Kidney epithelial cell (primary cell): ENCODE measurements at places on chromosomes 13 and 19. TPM values are rescaled to one million over a fixed set of nuclear protein-coding genes. Genes with fewer than 3 reads are reported as not detected.

DNA sequence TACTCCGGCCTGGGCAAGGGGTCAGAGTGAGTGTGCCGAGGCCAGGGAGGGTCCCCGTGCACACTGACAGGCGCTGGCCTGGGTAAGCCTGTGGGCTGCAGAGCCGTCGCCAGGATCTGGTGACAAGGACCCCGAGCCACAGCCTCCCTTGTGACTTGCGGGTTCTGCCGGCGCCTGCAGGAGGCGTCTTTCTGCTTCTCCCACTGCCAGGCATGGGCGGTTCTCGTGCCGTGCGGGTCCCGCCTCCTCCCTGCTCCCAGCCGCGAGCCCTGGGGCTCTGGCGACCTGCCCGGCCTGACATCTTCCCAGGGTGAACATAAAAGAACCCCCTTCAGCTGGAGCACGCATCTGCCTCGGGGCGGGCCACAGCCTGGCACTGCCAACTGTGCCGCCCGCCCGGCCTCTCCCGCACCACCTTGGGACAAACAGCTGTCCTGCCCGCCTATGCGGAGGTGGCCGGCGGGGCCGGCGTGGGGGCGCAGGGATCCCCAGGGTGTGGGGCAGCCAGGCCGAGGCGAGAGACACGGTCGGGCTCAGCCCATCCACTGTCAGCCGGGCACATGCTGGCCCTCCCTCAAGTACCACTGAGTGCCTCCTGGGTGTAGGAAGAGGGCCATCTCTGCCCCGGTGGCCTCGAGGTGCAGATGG is 1.5 kb upstream of the HCN2 start:
- DNase-seq: no peak

DNA sequence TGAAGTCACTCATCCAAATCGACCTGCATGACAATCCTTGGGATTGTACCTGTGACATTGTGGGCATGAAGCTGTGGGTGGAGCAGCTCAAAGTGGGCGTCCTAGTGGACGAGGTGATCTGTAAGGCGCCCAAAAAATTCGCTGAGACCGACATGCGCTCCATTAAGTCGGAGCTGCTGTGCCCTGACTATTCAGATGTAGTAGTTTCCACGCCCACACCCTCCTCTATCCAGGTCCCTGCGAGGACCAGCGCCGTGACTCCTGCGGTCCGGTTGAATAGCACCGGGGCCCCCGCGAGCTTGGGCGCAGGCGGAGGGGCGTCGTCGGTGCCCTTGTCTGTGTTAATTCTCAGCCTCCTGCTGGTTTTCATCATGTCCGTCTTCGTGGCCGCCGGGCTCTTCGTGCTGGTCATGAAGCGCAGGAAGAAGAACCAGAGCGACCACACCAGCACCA is 5.9 kb downstream of the SLITRK5 start:
- no peak for DNase-seq

DNA sequence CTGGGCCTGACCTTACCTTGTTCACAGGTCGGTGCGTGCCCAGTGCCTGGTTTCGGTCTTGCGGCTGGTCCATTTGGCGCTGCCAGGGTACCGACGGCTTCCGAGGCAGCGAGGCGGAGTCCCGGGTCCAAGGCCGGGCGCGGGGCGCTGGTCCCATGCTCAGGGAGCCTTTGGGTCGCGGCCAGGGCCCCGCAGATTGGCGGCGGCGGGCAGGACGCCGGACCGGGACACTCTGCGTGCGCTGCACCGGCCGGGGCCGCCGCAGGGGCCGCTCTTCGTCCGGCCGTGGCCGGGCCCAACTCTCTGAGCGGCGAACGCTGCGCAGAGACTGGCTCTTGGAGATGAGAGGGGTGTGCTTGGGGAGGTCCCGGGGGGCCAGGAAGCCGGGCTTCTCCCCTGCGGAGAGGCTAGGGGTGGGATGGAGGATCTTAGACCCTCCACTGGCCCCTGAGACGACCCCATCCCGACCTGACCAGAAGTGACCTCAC is 3.4 kb upstream of the WIZ start:
- no peak for DNase-seq

DNA sequence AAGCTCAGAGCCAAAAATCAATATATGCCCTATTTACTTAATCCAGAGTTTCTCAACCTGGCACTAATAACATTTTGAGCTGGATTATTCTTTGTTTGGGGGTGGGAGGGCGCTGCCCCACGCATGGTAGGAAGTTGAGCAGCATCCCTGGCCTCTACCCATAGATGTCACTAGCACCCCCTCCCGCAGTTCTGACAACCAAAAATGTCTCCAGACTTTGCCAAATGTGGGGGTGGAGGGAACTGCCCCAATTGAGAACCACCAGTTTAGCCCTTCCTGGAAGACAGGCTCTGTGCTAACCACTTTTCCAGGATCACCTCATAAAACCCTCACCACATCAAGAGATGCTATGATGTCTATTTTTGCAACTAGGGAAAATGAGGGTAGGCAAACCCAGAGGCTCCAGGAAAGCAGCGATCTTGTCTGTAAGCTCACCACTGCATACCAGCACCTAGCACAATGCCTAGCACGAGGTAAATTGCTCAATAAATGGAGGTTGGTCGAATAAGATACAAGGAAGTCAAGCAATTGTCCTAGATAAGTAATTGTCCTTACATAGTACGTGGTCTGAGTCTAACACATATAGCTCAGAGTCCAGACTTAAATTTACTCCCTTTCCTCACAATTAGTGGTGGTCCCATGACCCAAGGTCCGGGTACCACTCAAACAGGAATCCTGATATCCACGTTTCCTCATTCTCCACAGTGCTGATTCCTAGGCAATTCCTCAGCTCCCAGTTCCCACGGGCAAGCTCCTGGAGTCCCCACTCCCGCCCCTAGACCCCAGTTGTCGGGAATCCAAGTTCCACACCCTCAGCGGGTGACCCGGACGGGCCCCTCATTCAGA is 892 bp downstream of the TRIR start:
- DNase-seq: no peak

DNA sequence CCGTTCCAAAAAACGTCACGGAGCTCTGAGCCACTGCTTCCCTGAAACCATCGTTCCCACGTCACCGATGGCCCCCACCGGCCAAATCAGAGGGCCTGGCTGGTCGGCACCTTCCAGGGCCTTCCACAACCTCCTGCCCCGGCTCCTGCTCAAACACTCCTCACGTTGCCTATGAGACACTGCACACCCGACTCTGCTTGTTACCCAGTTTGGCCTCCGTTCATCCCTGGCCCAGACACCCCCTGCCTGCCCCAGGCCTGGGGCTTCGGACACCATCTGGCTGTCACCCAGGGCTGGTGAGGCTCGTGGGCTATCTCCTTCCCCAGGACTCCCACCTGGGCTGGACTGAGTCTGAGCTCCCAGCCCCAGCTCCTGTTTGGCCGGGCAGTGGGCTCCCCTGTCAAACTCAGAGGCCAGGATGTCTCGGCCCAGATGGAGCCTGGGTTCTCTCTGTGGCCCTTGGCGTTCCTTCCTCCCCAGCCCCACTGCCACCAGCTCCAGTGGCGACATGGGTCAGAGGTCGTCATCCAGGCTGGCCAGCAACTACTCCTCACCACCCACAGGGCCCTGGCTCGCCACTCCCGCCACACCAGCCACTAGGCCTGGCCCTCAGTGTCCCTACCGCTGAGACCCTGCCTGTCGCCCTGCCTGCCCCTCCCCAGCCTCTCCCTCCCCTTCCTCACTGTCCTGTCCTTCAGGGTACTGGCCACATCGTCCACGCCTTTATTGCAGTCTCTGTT is 17.7 kb downstream of the CERS1 start:
- DNase-seq: no peak

ZNF320 gene
- total RNA-seq: 16.9 and 24.2 TPM in 2 replicates

ZNF443 gene
- 3.4 and 3.6 TPM in 2 replicates for total RNA-seq

IER2 gene
- total RNA-seq: 130 and 169 TPM in 2 replicates

FKBP8 gene
- total RNA-seq: 253 and 291 TPM in 2 replicates
